ENCODE measurements at places on chromosomes 5 and 9.

DNA sequence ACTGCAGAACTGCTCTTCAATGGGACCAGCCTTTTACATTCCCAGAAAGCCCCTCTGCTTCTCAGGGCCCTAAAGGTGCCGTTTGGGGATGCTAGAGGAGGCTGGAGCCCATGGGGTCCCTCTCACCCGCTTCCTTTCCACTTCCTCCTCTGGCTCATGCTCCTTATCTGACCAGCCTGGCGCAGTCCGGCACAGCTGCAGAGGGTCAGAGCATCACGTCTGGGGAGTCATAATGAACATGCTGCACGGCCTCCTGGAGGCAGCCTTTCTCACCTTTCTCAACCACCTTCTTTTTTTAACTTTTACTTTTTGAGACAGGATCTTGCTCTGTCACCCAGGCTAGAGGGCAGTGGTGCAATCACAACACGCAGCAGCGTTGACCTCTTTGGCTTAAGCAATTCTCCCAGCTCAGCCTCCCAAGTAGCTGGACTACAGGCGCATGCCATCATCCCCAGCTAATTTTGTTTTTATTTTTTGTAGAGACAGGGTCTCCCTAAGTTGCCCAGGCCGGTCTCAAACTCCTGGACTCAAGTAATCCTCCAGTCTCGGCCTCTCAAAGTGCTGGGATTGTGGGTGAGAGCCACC is 15.1 kb upstream of the TCF7 start:
- DNase-seq: no peak

DNA sequence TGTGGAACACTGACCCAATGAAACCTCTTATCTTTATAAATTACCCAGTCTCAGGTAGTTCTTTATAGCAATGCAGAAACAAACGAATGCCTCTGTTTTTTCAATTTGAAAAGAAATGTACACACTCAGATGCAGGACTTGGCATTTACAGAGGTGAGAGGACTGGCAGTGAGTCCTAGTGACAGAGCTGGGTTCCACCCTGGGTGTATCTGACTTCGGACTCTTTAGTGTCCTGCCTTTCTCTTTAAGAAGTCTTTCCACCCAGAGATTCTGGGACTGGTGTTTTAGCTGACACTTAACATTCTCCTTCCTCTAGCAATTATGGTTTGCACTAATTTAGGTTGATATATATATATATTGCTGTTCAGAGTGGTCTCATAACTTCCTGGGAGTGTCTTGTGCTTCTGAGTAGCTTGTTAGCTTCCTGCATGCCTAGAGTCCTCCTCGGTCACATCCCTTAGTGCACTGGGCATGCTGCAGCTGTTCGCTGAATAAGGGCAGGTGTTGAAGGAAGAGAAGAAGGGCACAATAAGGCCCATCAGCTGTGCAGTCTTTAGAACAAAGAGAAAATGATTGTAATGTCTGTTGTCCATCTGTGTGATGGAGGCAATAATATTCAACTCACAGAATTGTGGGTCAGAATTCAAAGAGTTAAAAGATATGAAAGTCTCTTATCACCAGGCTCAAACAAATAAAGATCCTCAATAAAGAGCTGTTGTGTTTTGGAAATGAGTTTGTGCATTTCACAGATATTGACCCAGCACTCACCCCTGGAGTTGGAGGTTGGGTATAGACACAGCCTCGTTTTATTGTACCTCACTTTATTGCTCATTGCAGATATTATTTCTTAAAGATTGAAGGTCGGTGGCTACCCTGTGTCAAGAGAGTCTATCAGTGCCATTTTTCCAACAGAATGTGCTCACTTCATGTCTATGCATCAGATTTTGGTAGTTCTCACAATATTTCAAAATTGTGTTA is 187.1 kb downstream of the TRIM32 start:
- DNase-seq: no peak

GRCh38 chr9:130001190-130001589 is 41.8 kb downstream of the FNBP1 start:
- DNase-seq: no peak

- DNase-seq: no peak
Observed at GRCh38 chr5:147418613-147419012, 91.3 kb downstream of the DPYSL3 start.

- no peak for DNase-seq
Observed at GRCh38 chr5:84706678-84707641, 322.3 kb upstream of the EDIL3 start.

- DNase-seq: no peak
Observed at GRCh38 chr5:79727451-79728355, 38.1 kb downstream of the CMYA5 start.

DNA sequence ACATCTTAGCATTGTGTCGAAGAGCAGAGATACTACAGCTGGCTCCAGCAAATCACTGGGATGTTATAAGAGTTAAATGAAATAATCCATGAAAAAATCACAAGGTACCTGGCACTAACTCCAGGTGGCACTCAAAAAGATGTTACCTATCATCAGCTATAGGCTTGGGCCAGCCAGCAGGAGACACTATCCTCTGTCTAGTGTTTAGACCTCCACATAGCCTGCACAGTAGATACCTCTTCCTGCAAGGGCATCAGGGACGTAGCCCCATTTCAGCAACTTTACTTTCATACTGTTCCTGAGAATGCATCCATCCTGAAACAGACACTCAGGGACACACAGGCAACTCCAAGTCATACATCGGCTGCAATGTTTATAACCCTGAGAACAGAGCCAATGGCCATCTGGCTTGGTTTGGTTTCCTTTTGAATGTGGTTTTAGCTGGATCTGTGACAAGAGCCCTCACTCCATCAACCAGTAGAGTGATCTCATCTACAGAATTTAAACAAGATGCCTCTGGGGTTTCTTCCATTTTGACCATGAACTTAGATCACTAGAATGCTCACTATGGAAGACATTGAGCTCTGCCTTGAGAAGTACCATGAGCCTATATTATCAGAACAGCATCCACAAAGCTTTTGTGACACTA is 69.9 kb downstream of the TLE1 start:
- DNase-seq: no peak

GRCh38 chr5:64576250-64576649 is 70.4 kb downstream of the RGS7BP start:
- no peak for DNase-seq

DNA sequence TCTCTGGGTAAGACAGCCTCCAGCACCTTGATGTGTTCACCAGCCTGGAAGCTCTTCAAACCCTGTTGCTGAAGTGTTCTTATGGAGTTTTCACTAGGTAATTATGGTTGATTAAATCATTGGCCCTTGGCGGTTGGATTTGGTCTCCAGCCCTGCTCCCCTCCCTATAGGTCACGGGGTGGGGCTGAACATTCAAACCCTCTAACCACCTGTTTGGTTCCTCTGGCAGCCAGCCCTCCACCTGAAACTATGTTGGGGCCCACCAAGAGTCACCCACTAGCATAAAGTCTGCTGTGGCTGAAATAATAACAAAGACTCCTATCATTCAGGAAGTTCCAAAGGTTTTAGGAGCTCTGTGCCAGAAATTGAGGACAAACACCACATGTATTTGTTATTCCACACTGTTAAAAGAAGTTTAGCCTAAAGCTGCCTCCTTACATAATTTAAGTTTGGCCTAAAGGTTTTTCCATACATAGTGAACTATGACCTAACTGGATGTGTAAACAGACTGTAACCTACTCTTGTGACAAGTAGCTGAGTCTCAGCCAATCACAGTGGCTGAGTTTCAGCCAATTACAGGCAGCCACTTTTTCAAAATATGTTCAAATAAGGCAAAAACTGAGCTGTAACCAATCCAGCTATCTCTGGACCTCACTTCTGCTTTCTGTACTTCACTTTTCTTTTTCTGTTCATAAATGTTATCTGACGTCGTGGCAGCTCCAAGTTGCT is 34.8 kb downstream of the TMEM252 start:
- no peak for DNase-seq

DNA sequence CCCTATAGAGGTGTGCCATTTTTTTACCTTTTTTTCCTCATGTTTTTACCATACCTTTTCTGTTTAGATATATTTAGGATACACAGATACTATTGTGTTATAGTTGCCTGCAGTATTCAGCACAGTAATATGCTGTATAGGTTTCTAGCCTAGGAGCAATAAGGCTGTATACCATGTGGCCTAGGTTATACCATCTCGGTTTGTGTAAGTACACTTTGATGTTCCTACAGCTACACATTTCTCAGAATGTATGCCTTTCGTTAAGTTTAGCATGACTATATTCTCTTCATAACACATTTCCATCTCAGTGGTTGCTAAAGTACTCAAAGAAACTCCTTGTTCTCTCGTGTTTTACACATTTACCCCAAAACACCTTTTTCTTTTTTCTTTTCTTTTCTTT is 23.0 kb downstream of the UBE2D2 start:
- no peak for DNase-seq

DNA sequence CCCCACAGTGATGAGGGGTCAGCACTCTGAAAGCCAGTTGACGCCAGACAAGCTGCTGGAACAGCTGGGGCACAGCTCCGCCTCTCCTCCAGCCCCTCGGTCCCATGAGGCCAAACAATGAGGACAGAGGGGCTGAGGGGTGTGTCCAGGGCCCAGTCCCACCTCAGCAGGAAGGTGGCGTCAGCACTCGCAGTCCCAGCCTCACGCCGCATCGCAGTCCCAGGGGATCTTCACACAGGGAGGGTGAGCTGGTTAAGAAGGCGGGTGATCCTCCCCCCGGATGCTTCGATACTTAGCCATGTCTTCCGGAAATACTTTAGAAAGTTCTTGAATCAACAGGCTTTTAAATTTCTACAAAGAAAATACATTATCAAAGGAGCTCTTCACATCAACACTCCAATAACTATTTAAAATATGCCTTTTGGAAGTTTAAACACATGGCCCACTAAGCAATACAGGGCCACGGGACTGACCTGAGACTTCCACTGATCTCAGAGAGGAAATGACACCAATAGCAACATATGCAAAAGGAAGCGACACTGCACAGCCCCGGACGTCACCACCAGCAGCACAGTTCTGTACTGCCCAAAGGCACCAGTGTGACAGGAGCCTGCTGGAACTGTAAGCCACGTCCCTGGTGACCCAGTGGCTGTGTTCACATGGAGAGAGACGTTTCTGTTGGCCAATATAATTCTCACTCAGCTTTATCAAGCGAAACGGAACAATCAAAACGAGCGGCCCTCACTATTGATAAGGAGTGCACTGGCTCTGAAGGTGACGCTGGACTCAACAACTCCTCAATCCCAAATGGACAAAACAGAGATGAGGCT is 5.9 kb downstream of the MED10 start:
- DNase-seq: no peak

DNA sequence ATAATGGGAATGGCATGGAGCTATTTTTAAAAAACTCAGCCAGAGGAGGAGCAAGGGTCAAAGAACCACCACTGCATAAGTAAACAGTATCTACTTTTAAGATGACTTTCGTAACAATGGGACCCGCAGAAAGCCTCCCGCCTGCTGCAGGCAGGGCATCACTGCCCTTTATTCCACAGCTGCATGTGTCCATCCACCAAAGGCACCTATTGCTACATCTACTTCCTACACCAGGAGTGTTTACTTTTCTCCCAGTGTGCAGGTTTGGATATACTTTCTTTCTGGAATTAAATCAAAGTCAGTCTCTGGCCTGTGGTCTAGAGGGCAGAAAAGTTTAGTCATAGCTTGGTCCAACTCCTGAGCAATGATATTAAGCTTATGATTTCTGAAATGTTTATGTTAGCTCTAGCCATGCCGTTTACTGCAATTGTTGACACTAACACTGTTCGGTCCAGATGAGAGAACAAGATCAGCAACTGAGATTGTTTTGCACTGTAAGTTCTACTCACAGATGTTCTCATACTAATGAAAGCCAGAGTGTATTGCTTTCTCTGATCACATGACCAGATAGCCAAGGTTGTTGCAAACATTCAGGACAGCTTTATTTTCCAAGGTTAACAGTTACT is 391.5 kb downstream of the FGF10 start:
- no peak for DNase-seq

DNA sequence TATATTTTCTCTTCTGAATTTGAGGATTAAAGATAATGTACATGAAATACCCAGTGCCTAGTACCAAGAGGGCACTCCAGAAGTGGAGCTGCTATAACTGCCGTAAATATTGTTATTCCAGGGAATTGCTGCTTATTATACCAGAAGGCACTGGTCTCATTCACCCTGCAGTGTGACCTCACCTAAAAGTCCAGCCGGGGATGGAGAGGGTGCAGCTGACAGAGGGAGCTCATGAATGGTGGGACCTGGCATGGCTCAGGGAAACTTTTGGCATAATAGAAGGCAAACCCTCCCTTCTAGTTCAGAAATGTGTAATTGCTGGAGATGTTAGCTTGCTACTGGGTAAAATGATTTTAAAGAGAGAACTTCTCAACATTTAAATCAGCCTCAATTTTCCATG is 108.5 kb downstream of the MVB12B start:
- DNase-seq: no peak

GRCh38 chr5:122940890-122941289 is 95.5 kb downstream of the SNX24 start:
- DNase-seq: no peak

DNA sequence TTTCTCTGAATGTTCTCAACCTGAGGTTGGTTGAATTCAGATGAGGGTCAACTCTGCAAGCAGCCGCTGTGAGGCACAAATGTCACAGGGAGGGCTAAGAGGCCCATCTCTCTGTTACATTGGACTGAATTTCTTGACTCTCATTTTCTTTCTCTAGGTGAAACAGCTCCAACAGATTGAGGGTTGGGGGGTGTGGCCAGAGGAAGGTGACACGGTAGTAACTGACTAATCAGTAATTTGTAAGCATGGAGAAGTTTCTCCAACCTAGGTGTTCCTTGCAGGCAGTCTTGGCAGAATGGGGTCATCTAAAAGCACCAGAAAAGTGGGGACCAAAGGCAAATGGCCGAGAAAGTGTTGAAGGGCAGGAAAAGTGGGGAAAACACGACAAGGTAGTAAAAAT is 16.8 kb downstream of the CCT5 start:
- DNase-seq: no peak

GRCh38 chr9:130936285-130937117 is 2.5 kb downstream of the FIBCD1 start:
- DNase-seq: no peak

- DNase-seq: no peak
Observed at GRCh38 chr5:125042261-125042890, 295.9 kb upstream of the ZNF608 start.

- no peak for DNase-seq
Observed at GRCh38 chr5:132353486-132353995, 16.0 kb upstream of the SLC22A5 start.

DNA sequence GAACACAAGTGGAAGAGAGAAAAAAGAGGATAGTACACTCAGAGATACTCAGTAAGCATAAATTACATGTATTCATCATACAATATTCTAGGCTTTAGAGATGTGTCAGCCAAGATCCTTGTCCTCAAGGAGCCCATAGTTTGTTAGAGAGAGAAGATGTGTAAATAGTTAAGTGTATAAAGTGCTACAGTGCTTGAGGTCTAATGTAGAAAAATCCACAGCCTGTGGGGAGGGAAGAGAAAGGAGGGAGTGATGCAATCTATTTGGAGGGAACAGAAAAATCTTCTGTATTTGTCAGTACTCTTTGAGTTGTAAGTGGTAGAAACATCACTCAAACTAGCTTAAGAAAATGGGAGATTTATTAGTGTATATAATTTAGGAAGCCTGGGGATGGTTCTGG is 81.9 kb downstream of the PALM2AKAP2 start:
- no peak for DNase-seq
